Stimulated activated CD4-positive, alpha-beta T cell treated with anti-CD3 and anti-CD28 coated beads, Interleukin-1b, Interleukin-23, amount 100 ng/mL, for 48 hours (primary cell): ENCODE measurements at places on chromosomes 2 and 18.
A peak's percentile ranks its signal among the peaks of the same experiment; 100 is the strongest.

DNA sequence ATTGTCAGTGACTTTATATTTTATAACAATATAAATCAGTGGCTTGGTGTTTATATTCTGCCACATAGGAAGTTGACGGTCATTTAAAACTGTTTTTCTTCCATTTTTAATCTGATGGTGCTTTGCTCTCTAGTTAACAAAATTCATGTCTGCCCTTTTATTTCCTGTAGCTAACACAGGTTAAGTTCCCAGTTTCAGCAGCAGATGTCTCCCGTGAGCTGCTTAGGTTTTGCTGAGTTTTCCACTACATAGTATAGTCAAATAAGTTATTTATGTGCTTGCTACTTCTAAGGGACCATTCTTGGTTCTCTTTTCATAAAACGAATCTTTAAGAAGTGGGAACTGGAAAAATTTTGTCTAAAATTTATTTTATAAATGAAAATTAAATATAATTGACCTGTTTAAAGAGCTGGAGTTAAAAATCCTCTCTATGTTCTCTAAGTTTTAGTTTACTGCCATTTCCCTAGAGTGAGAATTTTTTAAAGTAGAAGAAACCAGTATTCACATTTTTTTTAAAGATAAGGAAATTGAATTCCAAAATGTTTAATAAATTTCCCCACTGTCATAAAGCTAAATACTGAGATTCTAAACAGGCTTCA is 20.6 kb downstream of the HTR2B start:
- peak; percentile 49 for DNase-seq

DNA sequence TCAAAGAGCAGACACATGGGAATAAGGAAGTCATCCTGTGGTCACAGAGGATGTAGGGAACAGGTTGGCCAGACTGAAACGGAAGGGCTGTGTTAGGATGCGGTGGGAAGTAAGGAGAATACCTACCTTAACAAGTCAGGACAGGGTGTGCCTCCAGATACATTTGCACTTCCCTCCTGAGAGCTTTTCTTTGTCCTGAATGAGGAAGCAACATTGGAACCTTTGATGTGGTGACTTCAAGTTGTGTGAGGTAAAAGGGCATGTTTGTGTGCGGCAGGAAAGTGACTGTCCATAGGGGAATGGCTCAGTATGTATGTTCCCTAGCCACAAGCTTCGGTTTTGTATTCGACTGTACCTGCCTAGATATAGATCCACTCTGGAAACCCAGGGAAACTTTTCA is 24.9 kb upstream of the LRRTM1 start:
- DNase-seq = no peak

DNA sequence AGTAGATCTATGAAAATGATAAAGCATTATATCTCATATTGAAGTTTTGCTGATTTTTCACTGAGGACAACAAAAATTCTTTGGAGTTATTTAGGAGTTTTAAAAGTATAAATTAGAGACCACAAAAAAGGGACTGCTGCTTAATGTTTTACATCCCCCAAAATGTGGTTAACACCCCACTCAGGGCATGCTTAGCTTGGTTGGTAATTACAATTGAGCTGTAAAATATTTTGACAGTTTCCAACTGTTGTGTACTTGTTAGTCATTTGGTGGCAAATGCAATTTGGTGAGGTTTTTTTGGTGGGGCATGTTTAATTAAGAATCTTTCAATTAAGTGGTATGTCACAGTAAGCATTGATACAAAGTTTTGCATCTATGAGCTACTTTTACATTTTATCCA is 137.3 kb upstream of the OTX1 start:
- no peak for DNase-seq

DNA sequence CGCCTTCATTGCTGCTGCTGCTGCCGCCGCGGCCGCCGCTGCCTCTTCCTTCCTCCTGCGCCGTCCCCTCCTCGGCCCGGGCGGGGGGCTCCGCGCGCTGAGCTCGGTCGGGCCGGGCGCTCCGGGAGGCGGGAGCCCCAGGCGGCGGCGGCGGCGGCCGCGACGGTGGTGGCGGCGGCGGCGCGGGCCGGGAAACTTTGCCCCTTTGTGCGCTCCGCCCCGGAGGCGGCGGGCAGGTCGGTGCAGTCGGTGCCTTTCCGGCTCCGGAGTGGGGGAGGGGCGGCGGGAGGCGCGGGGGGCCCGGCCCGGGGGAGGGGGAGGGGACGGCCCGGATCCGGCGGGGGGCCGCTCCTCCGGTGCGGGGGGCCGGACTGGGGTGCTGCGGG is 205 bp downstream of the TET3 start:
- DNase-seq = peak; percentile 61

DNA sequence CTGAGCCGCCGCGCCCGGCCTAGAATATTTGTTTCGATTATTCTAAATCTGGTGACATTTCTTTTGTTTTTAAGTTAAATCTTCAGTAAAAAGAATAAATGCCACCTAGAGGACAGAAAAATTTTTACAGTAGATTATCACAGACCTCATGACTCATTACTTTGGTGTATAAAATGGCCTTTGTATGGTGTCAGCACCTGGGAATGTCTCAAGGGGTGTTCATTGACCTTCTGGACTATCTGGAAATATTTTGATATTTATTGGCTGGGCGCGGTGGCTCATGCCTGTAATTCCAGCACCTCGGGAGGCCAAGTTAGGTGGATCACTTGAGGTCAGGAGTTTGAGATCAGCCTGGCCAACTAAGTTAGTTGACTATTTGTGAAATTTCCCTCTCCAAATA is 30.3 kb upstream of the SLC30A6 start:
- DNase-seq = no peak

DNA sequence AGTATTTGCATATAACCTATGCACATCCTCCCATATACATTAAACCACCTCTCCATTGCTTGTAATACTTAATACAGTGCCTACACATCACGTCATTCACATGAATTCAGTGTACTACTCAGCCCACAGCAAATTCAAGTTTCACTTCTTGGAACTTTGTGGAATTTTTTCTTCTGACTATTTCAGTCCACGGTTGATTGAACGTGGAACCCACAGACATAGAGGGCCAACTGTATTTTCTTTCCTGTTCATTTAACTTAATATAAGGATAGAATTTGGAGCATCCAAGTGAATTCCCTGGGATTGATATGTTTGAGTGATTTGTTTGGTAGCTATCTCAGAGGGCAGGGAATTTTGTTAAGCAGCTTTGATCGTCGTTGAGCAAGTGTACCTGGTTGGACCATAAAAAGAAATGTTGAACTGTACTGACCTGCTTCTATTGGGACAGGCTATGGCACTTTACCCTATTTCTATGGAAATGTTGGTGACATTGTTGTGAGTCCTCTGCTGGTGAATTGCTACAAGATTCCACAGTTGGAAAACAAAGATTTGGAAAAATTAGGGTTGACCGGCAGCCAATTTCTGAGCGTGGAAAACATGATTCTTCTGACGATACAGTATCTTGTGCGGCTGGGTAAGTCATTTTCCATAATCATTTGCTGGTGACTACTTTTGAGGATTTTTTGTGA is 156.6 kb downstream of the ESCO1 start:
- DNase-seq = no peak

DNA sequence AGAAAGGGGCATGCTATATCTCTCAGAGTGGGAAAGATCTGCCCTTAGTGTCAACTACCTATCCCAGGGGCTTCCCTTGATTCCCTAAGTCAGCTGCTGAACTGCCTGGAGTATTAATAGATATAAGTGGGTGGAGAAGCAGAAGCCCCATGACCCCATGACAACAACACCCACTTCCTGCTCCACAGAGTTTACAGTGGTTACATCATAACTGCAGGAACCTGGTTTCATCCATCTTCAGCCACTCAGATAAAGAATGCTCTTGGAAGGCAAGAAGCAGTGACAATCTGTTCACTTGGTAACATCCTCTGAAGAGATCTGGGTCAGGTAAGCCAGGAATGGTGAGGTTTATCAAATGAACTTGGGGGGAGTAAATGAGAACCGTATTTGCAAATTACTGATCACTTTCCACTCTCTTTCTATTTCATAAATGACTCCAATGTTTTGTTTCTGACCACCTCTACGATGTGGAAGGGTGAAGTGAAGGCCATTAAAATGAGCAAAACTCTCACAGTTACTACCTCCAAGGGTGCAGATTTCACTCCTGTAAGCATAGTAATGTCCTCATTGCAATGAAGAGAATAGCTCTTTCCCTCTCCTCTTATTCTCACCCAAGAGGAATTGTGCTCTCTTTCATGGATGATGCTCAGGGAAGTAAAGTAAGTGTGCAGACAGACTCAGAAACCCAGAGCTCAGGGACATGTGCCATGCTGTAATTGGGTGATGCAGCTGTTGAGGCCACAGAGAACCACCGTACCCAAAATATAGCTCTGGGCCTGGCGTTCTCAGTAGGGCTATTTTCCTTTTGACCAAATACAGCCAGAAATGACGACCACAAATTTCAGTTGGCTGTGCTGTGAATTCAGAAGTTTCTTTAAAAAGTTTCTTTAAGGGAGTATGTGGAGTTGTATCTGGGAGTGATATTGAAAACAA is 192.8 kb upstream of the APCDD1 start:
- DNase-seq = no peak

GRCh38 chr2:239833269-239834109 is 191.7 kb downstream of the NDUFA10 start:
- DNase-seq = no peak

- no peak for DNase-seq
Observed at GRCh38 chr18:7034924-7035323, 82.7 kb downstream of the LAMA1 start.

GRCh38 chr2:220783671-220784070 is 788.4 kb downstream of the EPHA4 start:
- DNase-seq = no peak

DNA sequence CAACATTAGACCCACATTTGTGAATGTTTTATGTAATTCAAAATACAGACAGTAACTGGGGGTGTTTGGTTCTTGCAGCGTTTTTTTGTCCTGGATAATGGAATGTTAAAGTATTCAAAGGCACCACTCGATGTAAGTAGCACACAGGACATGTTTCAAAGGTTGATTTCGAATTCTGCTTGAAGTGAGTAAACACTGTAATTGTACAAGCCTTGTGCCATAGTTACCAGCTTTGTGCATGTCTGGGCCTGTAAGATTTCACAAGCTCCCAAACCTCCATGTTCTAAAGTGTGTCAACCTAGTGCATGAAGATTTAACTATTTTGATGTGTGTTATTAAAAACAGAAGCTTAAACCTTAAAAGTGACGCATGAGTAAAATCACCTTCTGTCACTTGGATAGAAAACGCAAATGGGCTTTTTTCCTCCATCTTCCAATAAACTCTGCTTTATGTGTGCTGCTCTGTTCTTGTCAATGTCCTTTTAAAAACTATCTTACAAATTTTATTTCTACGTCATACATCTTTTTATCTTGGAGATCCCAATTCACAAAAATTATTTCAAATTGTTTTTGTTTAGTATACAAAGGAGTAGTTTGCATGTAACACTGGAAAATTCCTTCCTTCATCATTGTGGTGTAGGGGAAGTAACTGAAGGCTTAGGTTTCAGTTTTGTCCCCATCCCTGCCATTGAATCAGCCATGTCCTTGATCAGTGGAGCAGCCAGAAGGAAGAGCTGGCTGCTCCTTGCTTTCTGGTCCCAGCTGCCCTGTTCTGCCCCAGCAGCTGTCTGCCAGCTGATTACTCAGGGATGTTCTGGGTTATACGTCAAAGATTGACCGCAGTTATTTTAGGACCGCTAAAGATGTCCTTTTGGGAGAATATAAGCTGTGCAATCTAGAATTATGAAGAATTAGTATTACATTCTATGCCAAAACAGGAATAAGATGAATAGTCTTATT is 119.2 kb downstream of the PRKRA start:
- DNase-seq = no peak

- DNase-seq = no peak
Observed at GRCh38 chr2:152466041-152466440, 131.1 kb downstream of the FMNL2 start.

GRCh38 chr2:174522553-174522952 is 35.7 kb upstream of the GPR155 start:
- DNase-seq = no peak

- DNase-seq = no peak
Observed at GRCh38 chr2:2503864-2504418, 172.9 kb upstream of the MYT1L start.

GRCh38 chr2:30705711-30706533 is 101.3 kb downstream of the CAPN13 start:
- DNase-seq = no peak

DNA sequence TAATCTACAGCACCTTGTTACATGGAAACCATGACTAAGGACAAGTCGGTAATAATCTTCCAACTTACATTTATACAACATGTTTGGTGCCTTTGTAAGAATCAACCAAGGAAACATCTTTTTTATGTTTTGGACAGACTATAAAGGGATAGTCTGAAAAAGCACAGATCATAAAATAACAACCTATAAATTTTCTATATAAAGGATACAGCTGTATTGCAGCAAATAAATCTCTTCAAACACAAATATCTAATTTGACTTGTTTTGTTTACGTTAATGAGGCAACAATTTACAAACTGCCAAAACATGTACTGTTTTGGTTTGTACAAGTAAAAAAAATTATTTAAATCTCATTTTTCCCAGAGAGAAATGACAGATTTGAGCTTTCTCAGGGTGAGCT is 92.5 kb downstream of the SRBD1 start:
- DNase-seq = no peak

DNA sequence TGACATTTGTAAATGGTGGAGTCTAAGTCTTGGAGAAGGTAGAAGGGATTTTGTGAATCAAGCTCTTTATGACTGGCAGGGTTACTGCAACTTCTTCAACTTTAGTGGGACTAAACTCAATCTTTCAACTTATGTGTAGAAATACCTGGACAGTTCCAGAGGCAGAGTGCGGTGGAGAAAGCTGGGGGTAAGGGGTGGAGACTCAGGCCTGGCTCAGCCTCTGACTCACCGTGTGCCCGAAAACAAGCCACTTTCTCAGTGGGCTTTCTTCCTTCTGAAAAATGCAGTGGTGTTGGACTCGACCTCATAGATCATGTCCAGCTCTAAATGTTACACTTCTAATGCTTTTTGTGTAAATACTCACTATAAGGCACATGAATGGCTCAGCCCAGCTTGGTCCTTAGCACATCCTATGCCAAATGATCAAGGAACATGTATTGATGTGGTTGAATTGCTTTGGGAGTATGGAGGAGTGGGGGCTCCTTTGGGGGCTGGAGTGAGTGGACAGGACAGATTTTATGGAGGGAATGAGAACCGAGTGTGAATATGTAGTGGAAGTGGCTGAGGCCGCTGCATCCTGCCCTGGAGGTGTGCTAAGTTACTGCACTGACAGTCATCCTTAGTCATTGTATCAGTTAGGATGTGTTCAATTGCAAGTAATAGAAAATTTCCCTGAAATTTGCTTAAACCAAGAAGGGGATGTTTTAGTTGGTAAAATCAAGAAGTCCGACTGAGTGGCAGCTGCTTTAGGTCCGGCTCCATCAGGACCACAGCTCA is 32.2 kb upstream of the IGFBP5 start:
- no peak for DNase-seq

DNA sequence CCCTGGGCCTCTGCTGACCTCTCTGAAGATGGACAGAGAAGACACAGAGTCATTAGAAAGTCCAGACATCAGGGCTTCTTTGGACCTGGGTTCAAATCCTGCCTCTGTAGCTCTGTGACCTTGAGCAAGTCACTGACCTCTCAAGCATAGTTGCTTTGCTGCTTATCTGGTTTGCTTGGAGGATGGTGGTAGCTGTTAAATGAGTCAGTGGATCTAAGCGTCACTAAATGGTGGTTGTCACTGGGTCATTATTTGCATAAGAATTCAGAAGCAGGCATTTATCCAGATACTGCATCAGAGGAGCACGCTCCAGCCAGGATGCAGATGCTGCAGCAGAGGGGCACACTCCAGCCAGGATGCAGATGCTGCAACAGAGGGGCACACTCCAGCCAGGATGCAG is 229.2 kb downstream of the GLI2 start:
- DNase-seq = no peak
